ENCODE measurements at places on chromosomes 5 and 9.

- DNase-seq = no peak
Observed at GRCh38 chr9:12716823-12717600, 23.8 kb downstream of the TYRP1 start.

DNA sequence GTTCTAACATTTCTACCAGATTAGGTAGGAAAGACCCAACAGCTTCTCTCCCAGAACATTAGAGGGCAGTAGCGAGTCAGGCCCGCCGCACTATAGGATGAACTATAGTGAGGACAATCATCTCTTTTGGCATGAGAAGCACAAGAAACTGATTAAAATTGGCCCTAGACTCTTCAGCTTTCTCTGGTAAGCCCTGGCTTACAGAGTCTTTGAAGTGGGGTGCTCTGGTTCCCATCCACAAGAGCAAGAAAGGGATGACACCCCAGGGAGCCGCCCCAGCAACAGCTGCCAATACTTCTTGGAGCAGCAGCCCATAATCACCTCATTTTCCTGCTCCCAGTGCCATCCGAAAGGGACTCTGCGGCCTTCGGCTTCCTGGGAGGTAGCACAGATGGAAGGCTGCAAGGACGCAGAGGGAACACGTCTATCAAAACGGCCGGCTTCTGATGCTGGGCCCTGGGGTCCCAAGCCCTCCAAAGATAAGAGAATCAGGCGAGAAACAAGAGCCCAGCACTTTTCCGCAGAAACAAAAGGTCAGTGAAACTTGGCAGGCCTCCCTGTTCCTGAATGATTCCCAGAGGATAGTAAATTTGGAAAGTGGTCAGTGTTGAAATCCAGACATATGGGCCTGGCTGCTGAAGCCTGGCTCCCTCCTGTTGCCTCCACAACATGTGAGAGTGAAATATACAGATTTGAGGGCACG is 69.3 kb downstream of the HSD17B3 start:
- no peak for DNase-seq

- no peak for DNase-seq
Observed at GRCh38 chr9:33190021-33190705, 23.0 kb upstream of the B4GALT1 start.

DNA sequence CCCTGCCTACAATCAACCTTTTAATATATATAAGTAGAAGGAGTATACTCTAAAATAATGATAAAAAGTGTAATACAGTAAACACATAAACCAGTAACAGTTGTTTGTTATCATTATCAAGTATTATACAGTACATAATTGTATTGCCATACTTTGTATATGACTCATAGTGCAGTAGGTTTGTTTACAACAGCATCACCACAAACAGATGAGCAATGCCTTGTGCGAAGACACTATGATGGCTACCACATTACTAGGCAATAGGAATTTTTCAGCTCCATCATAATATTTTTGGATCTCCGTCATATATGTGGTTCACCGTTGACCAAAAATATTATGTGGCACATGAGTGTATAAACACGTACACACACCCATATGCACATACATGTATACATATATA is 69.7 kb upstream of the APC start:
- no peak for DNase-seq

DNA sequence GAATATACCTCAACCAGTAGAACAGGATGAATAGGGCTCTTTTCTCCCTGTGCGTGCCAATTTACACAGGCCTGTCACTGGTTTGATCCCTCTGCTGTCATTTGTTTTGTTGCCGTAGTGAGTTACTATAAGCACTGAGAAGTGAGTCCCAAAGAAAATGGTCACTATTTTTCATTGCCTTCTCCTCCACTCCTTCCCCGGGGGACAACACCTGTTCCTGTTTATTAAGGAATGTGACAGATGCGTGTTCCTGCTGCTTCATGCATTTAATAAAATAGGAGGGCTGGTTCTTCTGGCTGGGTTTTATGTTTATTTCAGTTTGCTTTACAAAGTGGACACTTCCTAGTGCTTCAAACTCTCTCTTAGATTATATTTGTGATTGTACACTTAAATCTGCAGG is 6.4 kb downstream of the THBS4 start:
- no peak for DNase-seq

- DNase-seq = no peak
Observed at GRCh38 chr5:137751869-137752491, 2.2 kb downstream of the HNRNPA0 start.

- no peak for DNase-seq
Observed at GRCh38 chr5:100479079-100479688, 56.0 kb upstream of the FAM174A start.

DNA sequence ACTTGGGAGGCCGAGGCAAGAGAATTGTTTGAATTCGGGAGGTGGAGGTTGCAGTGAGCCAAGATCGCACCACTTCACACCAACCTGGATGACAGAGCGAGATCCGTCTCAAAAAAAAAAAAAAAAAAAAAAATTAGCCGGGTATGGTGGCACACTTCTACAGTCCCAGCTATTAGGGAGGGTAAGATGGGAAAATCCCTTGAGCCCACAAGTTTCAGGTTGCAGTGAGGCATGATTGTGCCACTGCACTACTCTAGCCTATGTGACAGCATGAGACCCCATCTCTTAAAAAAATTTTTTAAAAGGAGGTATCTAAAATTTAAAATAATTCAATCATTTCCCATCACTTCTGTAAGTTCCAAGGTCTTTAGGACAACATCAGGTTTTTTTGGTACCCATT is 26.0 kb downstream of the PSIP1 start:
- DNase-seq = no peak

All from caudate nucleus (tissue), 63 donors.